AML-193 (cell line): ENCODE measurements at places on chromosomes 1 and 21.

GRCh38 chr1:54424398-54424797 lies 18.2 kb upstream of the SSBP3 start:
- no peak for DNase-seq

GRCh38 chr1:18954270-18955071 lies 2.0 kb downstream of the IFFO2 start:
- DNase-seq = no peak

GRCh38 chr21:33268737-33269441 lies 2.7 kb downstream of the IL10RB start:
- no peak for DNase-seq

DNA sequence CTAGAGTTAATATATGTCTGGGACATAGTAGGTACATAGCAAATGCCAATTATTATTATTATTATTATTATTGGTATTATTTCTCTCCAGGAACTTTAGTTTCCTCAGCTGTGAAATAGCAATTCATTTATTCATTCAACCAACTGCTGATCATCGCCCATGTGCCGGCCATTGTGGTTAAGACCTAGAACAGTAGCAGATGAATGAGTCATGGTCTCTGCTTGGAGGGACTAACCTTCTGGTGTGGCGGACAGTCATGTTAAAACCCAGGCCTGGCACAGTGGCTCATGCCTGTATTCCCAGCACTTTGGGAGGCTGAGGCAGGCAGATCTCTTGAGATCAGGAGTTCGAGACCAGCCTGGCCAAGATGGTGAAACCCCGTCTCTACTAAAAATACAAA lies 23.8 kb upstream of the LDLRAP1 start:
- DNase-seq = no peak

GRCh38 chr1:234908571-234908970 lies 220.1 kb downstream of the TOMM20 start:
- no peak for DNase-seq

- DNase-seq = peak; percentile 13
Observed at GRCh38 chr1:23664837-23665795, 26.5 kb upstream of the RPL11 start.

GRCh38 chr1:36542024-36542961 lies 59.6 kb upstream of the CSF3R start:
- no peak for DNase-seq

- DNase-seq = no peak
Observed at GRCh38 chr1:83546874-83547273, 452.1 kb downstream of the TTLL7 start.

GRCh38 chr1:39174390-39175081 lies 30.0 kb upstream of the MACF1 start:
- DNase-seq = no peak

- peak; percentile 45 for DNase-seq
Observed at GRCh38 chr21:34887725-34888568, 161.2 kb downstream of the RUNX1 start.

DNA sequence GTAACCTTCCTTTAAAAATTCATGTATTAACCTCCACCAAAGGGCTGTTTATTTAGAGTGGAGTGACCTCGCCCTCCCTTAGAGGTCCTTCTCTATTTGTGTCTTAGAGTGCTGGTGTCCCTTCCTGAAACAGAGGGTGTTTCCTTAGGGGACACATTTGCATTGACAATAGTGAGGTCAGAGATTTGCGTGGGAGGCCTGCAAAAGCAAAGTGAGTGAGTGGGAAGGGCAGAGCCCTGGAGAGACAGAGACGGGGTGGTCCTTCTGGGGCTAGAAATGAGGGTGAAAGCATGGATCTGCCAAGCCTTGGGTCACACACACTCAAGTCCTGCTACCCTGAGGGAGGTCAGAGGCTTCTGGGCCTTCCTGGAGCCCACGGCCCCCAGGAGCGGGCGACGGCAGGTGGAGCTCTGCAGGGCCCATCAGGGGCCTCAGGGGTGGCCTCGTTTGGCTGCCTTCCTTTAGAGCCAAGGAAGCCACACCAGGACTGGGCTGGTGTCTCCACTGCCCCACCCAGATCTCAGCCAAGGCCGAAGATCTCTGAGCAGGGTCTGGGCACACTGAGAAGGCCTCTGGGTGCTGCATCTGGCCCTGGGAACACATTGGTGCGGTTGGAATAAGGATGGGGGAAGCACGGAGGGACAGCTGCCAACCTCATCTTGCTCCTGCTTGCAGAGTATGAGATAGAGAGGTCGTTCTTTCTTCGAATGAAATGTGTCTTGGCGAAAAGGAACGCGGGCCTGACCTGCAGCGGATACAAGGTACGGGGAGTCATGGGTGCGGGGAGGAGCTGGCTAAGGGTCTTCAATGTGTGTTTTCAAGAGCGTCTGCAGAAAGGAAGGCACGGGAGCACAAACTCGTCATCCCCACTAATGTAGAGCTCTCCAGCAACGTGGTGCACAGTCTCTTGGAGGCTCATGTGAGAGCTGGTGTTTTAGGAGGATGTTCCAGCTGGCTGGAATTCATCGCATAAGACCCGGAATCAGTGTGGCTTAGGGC lies 23.8 kb downstream of the SIM2 start:
- no peak for DNase-seq

DNA sequence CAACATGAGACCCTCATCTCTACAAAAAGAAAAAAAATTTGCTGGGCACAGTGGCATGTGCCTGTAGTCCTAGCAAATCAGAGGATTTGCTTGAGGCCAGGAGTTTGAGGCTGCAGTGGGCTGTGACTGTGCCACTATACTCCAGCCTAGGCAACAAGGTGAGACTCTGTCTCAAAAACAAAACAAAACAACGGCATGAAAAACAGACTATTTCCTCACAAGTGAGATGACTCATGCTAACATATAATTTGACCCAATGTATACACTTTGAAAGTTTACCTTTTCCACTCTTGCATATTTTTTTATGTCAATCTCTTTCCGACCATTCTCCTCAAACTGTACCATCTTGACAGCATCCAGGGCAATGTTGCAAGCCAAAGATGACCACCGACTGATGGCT lies 17.5 kb downstream of the CCT3 start:
- DNase-seq = no peak

GRCh38 chr1:205523261-205523890 lies 18.9 kb downstream of the CDK18 start:
- DNase-seq = no peak

DNA sequence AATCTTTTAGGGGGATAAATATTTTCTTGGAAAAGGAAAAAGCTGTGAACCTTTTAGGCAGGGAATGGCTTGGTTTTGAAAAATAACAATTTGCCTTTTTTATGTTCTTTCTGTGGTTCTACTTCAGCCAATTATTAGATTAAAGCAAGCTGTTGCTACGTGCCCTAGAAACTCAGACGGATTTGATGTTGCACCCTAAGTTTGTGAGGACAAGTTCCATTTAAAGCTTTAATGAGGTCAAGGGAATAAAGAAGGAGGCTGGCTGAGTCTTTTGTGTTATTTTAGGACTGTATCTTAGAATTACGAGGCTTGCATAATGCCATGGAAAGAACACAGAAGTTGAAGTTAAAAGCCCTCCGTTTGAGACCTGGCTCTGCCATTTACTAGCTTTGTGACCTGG lies 216.9 kb downstream of the NUF2 start:
- no peak for DNase-seq

GRCh38 chr1:62685431-62685859 lies 2.7 kb downstream of the DOCK7 start:
- no peak for DNase-seq

DNA sequence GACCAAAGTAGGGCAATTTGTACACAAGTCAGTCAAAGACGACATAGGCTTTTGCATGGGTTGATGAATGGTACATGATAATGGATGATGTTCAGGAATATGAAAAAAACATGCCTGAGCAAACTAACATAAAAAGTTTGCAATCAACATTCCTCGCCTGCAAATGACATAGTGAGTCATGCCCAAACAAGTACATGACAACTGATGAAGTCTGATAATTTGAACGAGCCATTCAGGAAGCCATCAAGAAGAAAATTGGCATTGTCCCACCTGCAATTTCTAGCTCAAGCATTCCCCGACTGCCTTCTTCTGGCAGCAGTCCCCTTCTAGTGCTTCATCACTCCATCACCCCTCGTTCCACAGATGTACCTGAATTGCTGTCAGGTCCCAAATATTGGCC lies 118.4 kb upstream of the NR5A2 start:
- DNase-seq = no peak

DNA sequence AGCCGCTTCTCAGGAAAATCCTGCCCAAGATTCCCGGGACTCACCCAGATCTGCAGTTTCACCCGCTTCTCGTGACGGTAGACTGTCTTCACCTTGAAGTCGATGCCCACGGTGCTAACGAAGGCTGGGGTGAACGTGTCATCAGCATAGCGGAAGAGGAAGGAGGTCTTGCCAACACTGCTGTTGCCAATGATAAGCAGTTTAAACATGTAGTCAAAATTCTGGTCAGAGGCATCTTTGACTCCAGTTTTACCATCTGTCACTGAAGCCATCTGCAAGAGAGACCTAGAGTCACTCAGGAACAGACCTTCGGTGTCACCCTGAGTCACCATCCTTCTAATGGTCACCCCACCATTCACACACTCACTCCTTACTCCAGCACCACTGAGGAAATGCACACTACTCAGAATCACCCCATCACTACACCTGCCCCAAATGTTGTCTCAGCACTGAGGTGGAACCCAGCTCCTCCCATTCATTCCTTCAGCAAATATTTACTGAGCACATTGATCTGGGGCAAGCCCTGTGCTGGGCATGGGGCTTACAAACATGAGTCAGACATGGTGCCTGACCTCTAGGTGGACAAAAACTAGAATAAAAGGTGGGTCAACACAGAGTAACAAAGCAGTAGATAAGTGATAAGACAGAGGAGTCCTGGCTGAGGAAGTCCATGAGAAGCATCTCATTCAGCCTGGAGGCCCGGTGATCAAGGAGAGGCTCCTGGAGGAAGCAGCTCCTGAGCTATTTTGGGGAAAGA lies 13.5 kb downstream of the RAB3B start:
- no peak for DNase-seq

GRCh38 chr1:228157729-228158126 lies 7.9 kb upstream of the IBA57 start:
- no peak for DNase-seq

GRCh38 chr1:178774263-178774662 lies 49.2 kb downstream of the RALGPS2 start:
- DNase-seq = peak; percentile 53

DNA sequence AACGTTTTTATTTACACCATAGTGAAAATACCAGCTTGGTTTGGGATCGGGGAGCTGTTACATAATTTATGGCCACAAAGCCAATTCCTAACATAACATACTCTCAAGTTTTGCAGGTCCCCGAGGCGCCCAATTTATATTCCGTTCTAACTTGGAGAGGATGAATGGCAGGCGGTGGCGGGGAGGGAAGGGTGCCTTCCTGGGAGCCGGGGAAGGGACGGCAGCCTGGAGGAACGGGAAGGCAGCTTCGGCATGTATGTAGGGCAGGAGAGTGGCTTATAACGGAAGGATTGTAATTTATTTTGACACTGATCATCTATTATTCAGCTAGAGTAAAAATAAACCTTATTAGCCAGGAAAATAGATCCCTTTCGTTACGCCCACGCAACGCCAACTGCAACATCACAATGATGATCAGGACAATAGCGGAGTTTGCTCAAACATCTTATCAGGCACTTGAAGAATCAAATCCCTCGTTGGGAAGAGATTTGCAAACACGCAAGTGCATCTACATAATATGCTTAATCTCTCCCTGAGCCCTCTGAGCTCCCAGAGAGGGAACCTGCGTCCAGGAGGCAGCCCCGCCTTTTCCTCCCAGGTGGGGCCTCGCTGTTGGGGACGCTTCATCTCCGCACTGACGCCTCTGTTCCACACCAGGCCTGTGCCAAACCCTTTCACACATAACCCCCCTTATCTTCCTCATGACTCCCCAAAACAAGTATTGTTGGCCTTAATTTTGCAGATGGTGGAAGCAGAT lies 93.7 kb upstream of the C1orf174 start:
- no peak for DNase-seq

DNA sequence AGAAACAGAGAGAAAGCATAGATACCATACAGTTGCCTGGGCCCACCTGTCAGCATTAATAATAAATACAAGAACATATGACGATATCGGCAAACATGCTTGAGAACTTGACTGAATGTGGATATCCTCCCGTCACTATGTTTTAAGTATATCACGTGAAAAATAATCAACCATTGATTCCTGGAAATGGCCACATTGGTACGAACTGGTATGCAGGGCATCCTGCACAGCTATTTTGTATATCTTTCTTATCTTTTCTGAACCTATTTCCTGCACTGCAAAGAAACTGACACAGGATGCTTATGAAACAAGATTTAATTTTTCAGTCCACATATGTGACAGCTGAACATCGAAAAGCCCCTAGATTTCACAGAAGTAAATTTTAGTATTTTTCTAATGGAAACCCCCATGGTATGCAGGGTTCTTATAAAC lies 22.8 kb upstream of the RGS1 start:
- DNase-seq = no peak

DNA sequence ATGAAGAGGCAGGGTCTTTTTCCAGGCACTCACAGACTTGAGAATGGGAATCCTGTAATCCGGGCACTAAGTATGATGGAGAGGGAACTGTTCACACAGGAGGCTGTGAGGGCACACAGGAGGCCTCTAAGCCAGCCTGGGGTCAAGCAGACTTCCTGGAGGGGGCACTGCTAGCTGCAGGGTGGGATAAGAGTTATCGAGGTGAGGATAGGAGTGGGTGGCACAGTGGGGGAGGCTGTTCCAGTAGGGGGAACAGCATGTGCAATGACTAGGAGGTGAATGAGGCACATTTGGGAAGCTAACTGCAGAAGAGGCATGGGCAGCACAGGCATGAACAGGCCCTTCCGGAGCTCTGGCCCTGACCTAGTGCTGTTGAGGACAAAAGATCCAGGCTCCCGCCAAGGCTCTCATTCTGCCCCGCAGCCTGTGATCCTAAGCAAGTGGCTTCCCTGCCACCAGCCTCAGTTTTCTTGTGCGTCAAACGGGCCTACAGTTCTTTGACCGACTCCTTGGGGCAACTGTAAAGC lies 216.7 kb downstream of the TRABD2B start:
- DNase-seq = no peak

DNA sequence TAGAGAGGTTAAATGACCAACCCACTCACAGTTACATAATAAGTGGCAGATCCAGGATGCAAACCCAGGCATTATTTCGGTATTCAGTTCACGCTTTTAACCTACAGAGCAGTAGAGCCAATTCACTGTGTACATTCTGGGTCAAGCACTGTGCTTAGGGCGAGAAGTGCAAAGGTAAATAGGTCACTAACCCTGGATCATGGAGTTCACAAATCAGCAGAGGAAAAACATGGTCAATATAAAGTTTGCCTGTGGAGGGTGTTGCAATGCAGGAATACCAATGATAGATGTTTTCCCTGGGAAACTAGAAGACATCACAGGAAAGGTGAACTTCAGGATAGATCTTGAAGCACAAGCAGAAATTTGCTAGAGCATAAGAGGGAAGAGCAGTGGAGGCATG lies 253.4 kb upstream of the NFIA start:
- no peak for DNase-seq

DNA sequence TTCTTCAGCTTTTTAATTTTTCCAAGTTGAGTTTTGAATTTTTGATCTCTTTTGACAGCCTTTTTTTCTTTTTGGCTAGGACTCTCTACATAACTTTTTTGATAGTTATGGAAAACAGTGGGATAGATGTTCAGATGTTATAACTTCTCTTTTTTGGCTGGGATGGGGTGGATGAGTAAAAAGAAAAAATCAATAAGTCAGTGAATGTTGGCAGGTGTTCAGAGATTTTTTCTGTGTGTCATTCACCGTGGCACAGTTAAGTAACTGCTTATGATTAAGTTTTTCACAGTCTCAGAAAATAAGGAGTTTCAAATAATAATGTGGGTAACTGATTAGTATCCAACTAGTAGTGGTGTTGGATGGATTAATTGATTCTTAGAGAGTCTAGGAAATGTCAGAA lies 24.0 kb downstream of the HS2ST1 start:
- no peak for DNase-seq
